ENCODE measurements at places on chromosomes 2 and 18. TPM values are rescaled to one million over a fixed set of nuclear protein-coding genes. Genes with fewer than 3 reads are reported as not detected.

NOSTRIN gene
- 22.5 TPM for total RNA-seq

POTEC gene
- total RNA-seq = not detected

STPG4 gene
- total RNA-seq = not detected

- ATAC-seq = no peak
These were observed 59.0 kb downstream of the RASGRP3 start for GRCh38 chr2:33535421-33535820.

GRCh38 chr2:236661762-236662110 is 92.1 kb downstream of the ACKR3 start:
- peak; percentile 60 for ATAC-seq

- ATAC-seq = no peak
These were observed 36.0 kb downstream of the SERTAD2 start for GRCh38 chr2:64617631-64618151.

GRCh38 chr2:177207101-177207500 is 5.5 kb upstream of the HNRNPA3 start:
- ATAC-seq = no peak

DNA sequence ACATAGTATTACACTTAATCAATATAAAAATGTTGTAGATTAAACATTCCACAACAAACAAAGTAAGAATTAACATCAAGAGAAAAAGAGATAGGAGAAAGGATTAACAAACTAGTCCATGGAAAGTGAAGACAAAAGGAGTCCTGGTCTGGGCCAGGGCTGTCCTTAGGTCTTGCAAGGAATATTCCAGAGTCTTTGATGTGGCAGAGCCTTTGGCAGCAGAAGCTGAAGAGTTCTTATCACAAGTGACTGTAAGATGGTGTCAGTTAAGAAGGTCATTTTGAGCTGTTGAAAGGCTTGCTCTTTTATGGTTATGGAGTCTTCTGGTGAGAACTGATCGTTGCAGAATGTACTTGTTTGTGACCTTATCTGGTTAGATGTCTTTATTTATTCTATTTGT is 127.7 kb upstream of the LRRTM4 start:
- ATAC-seq = no peak

- no peak for ATAC-seq
These were observed 30.0 kb downstream of the CFAP221 start for GRCh38 chr2:119574108-119574815.

- ATAC-seq = no peak
These were observed 32.5 kb upstream of the RMDN2 start for GRCh38 chr2:37892436-37893114.

All from gastroesophageal sphincter (tissue), 4 donors.